ENCODE measurements at places on chromosomes 6 and 20. TPM values are rescaled to one million over a fixed set of nuclear protein-coding genes. Genes with fewer than 3 reads are reported as not detected.

SLC22A7 gene
- 1.9 TPM for total RNA-seq

ORC3 gene
- total RNA-seq: 52.6 TPM

PDYN gene
- total RNA-seq: 1.6 TPM

MYCT1 gene
- 2.2 TPM for total RNA-seq

COMMD7 gene
- total RNA-seq: 25.7 TPM

PERP gene
- 0.94 TPM for total RNA-seq

SLC17A1 gene
- not detected for total RNA-seq

TBX18 gene
- 2.2 TPM for total RNA-seq

FAM83B gene
- 0.31 TPM for total RNA-seq

CCN5 gene
- total RNA-seq: not detected

MYMX gene
- total RNA-seq: not detected

GRM1 gene
- total RNA-seq: 25.0 TPM

RALGAPB gene
- 85.1 TPM for total RNA-seq

CST5 gene
- total RNA-seq: not detected

ZBTB46 gene
- 20.3 TPM for total RNA-seq

SDHAF4 gene
- total RNA-seq: 17.5 TPM

GSTA2 gene
- total RNA-seq: not detected

COL9A1 gene
- 11.0 TPM for total RNA-seq

SLC24A3 gene
- 16.0 TPM for total RNA-seq

SGK2 gene
- total RNA-seq: 3.1 TPM

HLA-DOB gene
- total RNA-seq: not detected

PAX1 gene
- total RNA-seq: not detected

DPPA5 gene
- total RNA-seq: not detected

SPDEF gene
- total RNA-seq: not detected

MAD2L1BP gene
- 20.7 TPM for total RNA-seq

CFB gene
- total RNA-seq: 1.9 TPM

PSORS1C2 gene
- not detected for total RNA-seq

OR2H2 gene
- not detected for total RNA-seq

PPARD gene
- 3.8 TPM for total RNA-seq

TTLL9 gene
- 4.4 TPM for total RNA-seq

PDE7B gene
- total RNA-seq: 6.6 TPM

ROMO1 gene
- 35.1 TPM for total RNA-seq

MDFI gene
- total RNA-seq: 12.5 TPM

SLC22A1 gene
- 0.31 TPM for total RNA-seq

Data from parietal lobe (tissue), 2 donors.